ENCODE measurements at places on chromosomes 3 and 15. TPM values are rescaled to one million over a fixed set of nuclear protein-coding genes. Genes with fewer than 3 reads are reported as not detected.
A peak's percentile ranks its signal among the peaks of the same experiment; 100 is the strongest.

DNA sequence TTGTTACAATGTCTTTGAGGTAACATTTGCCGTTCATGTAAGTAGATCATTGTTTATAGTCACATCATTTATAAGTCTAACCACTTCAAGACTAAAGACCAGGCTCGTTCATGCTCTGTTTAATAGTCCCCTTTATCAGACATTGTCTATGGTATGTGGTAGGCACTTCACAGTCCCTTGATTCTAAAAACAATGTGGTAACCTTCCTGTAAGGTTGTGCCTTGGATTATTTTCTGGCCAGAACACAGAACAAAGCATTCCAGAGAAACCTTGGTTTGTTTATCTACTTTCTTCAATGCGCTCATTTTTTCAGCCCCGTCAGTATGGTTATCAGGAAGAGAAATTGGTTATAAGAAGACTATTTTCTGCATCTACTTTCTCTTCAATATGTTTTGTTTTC lies 16.3 kb upstream of the ST3GAL6 start:
- H3K4me3 ChIP-seq: no peak overlapping the region
- H3K27ac ChIP-seq: no peak overlapping the region
- no peaks in the 10 kb centered on the region for H3K36me3 ChIP-seq
- H3K4me1 ChIP-seq: no peaks in the 10 kb centered on the region

DNA sequence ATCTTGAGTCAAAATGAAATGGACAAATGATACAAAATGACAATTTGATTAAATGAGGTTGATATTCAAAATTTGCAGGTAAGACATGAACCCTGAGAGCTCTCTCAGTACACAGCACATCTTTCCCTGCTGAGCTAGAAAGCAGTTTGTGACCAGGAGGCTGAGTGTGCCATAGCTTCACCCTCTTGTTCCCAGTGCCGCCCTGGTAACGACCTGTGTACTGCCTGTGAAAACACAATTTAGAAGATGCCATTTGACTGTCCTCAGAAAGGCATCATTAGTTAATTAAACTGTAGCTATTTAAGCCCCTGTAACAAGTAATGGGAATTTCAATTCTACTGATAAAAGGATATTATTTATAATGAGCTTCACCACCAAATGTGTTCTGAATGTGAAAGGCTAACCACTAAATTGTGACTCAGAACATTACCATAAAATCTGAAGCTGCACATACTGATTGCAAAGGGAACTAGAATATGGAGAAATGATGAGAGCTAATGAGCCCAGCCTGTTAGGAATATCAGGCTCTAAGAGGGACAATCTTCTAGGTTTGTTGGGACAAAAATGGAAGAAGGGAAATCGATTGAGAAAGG lies 212.9 kb upstream of the ARPP21 start:
- H3K4me3 ChIP-seq: no peak overlapping the region
- DNase-seq: no peak
- peaks cover 11% of the 10 kb centered on the region for H3K4me1 ChIP-seq

ROBO2 gene
- 12.3 TPM for total RNA-seq

NR2F2 gene
- total RNA-seq: 24.6 TPM

GRCh38 chr3:11290743-11291680 lies 18.8 kb downstream of the ATG7 start:
- DNase-seq: no peak
- no peaks in the 10 kb centered on the region for H3K36me3 ChIP-seq
- no peaks in the 10 kb centered on the region for H3K4me1 ChIP-seq

- peaks cover 4% of the 10 kb centered on the region for H3K4me1 ChIP-seq
- no peak overlapping the region for H3K4me3 ChIP-seq
- H3K27me3 ChIP-seq: no peaks in the 10 kb centered on the region
- no peak overlapping the region for H3K27ac ChIP-seq
- no peaks in the 10 kb centered on the region for H3K36me3 ChIP-seq
- no peak for DNase-seq
Observed at GRCh38 chr3:25964141-25964540, 174.3 kb downstream of the OXSM start.

SAMMSON gene
- not detected for total RNA-seq

MKRN2 gene
- 26.5 TPM for total RNA-seq

TERB2 gene
- not detected for total RNA-seq

DNA sequence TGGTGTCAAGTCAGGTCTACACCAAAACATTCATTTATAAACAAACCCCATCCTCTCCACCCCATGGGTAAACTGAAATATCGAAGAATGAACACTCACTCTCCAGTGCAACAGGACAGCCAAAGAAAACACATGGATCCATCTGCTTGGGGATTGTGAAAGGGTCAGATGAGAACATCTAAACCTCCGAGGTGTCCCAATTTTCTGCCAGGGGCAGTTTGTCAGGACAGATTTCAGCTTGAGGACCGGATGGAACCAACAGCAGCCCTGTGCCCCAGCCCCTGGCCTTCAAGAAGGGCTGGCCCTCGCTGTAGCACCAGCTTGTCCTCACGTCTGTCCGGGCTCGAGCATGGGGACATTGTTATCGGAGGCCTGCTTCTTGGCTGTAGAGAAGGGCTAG lies 45.5 kb downstream of the PCSK6 start:
- no peaks in the 10 kb centered on the region for H3K27me3 ChIP-seq
- H3K4me1 ChIP-seq: peaks cover 8% of the 10 kb centered on the region
- no peak for DNase-seq
- no peak overlapping the region for H3K27ac ChIP-seq
- no peak overlapping the region for H3K4me3 ChIP-seq
- H3K36me3 ChIP-seq: no peaks in the 10 kb centered on the region

ALDH1L1 gene
- total RNA-seq: 0.60 TPM

DNA sequence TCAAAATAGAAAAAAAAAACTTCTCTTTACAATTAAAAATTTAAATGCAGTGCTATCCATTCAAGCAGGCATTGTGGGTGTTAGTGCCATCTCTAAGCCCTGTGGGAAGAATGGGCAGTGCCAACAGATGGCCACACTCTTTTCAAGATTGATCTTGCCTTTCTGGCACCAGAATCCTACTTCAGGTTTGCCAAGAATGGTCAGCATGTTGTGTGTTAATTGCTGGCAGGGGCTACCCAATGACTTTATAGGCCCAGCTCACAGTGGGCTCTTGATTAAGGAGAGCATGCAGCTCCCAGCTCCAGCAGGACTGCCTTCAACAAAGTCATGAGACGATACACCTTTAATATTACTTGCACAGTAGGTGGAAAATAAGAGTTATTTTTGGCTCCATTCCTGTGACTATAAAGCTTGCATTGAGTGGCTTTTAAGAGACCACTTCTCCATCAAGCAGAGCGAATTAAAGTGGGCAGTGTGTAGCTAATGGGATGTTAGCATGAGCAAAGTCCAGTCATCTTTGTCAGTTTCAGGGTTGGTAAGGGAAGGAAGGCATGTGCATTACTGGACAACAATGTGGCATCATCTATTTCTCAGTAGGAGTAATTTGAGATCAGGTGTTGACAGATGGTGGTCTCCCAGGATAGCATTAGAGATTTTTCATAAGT lies 476.8 kb downstream of the C3orf38 start:
- no peak overlapping the region for H3K4me3 ChIP-seq
- no peak overlapping the region for H3K27ac ChIP-seq
- no peaks in the 10 kb centered on the region for H3K36me3 ChIP-seq
- H3K4me1 ChIP-seq: no peaks in the 10 kb centered on the region
- no peak for DNase-seq
- no peaks in the 10 kb centered on the region for H3K27me3 ChIP-seq

DNA sequence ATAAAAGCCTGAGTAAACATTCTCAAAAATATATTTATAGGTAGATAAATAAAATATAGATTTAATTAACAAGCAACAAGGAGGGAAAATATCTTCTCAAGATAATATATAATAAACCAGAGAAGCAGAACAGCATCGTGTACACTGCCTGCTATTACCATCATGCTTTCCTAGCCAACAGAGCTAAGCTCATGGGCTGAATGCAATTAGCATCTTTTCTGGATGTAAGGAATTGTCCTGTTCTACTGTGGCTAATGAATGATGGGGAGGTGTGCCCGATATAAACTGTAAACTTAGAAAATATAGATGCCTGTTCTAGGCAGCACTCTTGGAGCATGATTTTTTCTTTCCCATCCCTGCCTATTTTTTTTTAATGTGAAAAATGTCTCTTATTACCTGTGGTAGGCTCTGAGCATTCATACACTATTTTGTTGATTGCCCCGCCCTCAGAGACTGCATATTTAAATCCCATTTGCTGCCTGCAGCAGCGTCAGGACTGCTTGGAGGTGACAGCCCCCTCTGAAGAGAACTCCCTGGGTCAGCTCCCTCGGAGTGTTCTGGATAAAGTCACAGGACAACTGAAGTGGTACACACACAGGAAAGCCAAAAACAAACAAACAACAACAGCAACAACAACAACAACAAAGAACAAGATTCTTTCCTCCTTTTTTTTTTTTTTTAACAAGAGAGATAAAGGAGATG lies 312.3 kb downstream of the SATB1 start:
- H3K27ac ChIP-seq: no peak overlapping the region
- no peaks in the 10 kb centered on the region for H3K4me1 ChIP-seq

- no peaks in the 10 kb centered on the region for H3K36me3 ChIP-seq
- H3K4me1 ChIP-seq: peaks cover 35% of the 10 kb centered on the region
- H3K4me3 ChIP-seq: peak overlapping the region; percentile 19
- peak; percentile 78 for DNase-seq
- H3K27ac ChIP-seq: peak overlapping the region; percentile 65
Observed at GRCh38 chr15:48282216-48282615, 49.0 kb upstream of the DUT start.

DNA sequence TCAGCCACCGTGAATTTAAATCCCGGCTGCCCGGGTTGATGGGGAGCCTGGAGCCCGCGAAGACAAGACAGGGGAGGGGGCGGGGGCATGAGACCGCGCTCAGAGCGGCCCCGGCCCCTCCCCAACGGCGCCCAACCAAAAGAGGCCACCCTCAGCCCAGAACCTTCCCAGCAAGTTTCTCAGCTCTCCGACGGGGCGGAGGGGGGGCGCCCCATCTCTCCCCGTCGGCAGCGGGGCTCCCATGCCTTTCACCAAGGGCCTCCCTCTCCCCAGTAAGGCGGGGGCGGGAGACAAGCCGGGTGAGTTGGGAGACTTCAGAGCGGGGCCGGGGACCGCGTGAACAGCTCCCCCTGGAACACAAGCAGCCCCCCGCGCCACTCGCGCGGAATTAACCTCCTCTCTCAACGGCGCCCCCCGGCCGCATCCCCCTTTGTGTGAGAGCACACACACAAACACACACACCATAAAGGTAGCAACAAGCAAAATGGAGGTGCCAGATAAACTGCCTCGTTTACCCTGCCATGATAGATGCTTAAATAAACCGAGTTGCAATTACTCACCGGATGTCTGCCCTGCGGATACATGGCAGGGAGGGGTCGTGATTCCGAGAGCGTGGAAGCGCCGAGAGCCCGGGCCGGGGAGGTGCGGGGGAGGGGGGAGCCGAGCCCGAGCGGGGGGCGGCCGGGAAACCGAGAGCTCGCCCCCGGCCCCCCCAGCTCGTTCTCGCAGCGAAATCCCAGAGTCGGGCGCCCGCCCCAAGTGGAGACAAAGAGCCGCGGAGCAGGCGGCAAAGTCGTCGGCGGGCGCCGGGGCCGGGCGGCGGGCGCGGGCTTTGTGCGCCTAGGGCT lies 1.3 kb downstream of the TLE3 start:
- DNase-seq: peak; percentile 77
- H3K27ac ChIP-seq: peak overlapping the region; percentile 68
- peaks cover 45% of the 10 kb centered on the region for H3K4me1 ChIP-seq
- H3K4me3 ChIP-seq: peak overlapping the region; percentile 97
- H3K27me3 ChIP-seq: peaks cover 7% of the 10 kb centered on the region
- no peaks in the 10 kb centered on the region for H3K36me3 ChIP-seq

DNA sequence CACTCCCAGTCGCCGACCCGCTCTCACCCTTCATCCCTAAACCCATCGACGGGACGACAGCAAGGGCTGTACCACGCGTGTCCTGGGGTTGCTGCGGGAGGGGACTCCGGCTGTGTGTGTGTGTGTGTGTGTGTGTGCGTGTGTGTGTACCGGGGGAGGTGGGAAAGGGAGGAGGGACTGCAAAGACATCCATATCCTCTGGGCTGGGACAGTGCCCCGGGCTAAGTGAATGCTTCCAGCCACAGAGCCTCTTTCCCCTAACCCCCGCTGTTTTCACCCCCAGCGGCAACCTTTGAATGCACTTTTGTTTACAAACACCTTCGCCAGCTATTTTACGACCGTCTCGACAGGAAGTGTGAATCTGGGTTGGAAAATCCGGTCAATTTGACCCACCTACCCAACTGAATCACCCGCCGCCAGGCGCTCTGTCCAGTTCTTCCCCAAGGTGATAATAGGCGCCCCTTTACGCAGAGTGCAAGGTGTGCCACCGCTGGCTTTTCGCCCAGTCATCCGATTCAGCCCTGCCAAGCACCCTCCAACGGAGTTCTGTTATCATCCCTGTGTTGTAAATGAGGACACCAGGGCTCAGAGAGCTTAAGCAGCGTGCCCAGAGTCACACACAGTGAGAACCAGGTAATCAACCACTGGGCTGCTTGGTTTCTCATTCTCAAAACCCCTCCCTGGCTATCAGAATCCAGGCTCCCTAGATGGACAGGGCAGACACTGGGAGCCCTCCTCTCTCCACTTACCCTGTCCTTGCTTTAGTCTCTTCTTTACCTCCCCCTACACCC lies 739 bp upstream of the AMOTL2 start:
- H3K36me3 ChIP-seq: peaks cover 9% of the 10 kb centered on the region
- H3K27ac ChIP-seq: peak overlapping the region; percentile 100
- H3K4me1 ChIP-seq: peaks cover 57% of the 10 kb centered on the region
- H3K27me3 ChIP-seq: peaks cover 26% of the 10 kb centered on the region

DNA sequence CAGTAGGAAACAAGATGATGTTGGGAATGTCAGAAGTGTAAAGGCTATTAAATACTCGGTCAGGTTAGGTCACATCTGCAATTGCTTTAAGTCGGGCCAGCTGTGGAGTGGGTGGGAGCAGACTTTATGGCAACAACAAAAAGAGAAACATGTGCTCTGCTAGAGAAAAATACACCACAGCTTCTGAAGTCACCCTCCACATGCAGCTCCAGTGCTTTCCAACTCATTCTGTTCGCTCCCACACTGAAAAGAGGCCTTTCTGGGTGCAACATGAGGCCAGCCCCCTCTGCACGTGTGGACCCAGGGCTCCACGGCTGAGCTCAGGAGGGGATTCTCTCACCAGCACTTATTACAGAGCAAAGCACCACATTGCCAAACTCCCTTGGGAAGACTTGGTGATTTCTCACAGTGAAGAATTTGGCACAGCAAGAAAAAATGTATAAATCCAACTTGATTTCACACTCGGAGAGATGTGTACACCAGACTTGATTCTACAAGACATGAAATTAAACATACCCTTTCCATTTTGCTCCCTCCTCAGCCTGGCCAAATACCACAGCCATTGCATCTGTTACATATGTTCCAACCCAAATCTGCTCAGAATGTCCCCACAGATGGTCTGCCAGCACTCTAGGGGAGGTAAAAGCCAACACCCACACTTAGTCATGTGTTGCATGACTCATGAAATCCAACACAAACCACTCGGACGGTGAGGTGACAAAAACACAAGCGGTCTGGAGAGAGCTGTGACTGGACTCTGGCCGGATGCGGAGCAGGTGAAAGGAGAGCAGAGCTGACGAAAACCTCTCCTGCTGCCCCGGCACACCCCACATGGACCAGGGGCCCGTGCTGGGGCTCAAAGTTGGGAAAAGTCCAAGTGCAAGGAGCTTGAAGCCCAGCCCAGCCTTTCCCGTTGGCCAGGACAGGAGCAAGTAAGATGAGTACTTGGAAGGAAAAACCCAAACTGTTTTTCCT lies 74.6 kb downstream of the ITGB5 start:
- H3K27ac ChIP-seq: no peak overlapping the region
- no peaks in the 10 kb centered on the region for H3K27me3 ChIP-seq
- H3K36me3 ChIP-seq: no peaks in the 10 kb centered on the region
- H3K4me3 ChIP-seq: no peak overlapping the region
- DNase-seq: no peak

GRCh38 chr3:131007782-131008181 lies 18.8 kb downstream of the ASTE1 start:
- H3K27ac ChIP-seq: no peak overlapping the region
- H3K36me3 ChIP-seq: no peaks in the 10 kb centered on the region
- no peak for DNase-seq
- no peak overlapping the region for H3K4me3 ChIP-seq

Measured in neural progenitor cell (in vitro differentiated cells).